ENCODE measurements at places on chromosomes 4 and X.

DNA sequence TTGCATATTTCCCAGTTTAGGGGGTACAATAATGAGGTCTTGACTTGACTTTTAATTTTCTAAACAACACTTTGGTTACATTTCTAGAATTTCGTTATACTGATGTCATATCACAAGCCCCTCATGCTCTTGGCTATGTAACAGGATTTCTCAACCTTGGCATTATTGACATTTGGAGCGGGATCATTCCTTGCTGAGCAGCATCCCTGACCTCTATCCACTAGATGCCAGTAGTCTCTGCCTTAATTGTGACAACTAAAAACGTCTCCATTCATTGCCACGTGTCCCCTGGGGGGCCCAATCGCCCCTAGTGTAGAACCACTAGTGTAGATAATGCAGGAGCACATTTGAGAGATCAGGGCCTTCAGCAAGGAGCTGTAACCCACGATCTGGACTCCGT lies 234.2 kb upstream of the MID1 start:
- no peak for DNase-seq

- DNase-seq: peak; percentile 20
Observed at GRCh38 chr4:186765138-186765537, 41.5 kb upstream of the FAT1 start.

DNA sequence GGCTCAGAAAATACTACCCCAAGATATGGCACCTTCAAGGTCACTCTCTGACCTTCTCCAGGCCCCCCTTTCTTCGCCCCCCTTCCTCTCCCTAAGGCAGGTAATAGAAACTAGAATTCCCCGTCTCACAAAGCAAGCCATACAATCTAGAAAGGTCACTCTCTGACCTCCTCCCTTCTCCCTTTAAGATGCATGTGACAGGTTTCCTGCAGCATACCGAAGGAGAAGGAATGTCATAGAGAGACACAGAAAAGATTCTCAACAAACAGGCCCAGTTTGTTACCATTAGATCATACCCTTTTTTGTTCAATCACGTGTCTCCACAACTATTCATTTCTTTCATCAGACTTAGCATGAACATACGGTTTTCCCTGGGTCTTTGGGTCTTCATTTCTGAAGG lies 51.2 kb upstream of the RBMXL3 start:
- no peak for DNase-seq

GRCh38 chrX:40831750-40832149 lies 96.4 kb upstream of the MED14 start:
- DNase-seq: no peak

DNA sequence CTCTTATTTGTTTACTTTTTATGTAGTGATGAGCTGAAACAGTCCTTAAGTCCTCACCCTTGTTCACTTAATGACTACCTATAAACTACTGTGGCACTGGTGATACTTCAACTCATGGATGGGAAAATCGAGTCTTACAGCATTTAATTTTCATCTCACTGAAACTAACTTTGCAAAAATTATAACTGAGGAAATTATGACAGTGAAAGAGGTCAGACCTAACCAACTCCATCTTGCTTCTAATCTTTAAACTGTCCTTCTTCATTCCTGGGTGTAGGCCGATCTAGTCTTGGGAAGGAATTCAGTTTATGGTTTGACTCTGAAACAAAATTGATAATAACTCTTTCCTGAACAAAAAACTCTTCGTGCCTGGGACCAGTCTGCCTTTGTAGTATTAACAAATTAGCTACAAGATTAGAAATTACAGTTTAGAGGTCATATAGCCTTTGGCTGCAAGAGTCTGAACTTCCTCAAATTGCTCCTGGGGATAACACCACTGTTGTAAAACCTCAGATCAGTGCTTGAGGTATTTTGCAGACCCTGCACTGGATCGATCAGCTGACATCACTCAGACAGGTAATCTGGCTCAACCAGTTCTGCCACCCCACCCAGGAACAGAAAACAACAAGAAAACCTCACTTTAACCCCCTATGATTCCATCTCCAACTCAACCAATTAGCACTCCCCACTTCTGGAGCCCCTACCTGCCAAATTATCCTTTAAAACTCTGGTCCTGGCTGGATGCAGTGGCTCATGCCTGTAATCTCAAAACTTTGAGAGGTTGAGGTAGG lies 995.7 kb upstream of the PRKX start:
- no peak for DNase-seq

GRCh38 chr4:63526251-63526650 lies 883.0 kb downstream of the TECRL start:
- no peak for DNase-seq

Measured in IMR-90 (cell line).